ENCODE measurements at places on chromosomes 3 and 15.

- no peak for DNase-seq
Observed at GRCh38 chr3:46737329-46737731, 19.7 kb upstream of the PRSS50 start.

GRCh38 chr3:70789878-70790277 lies 477.4 kb upstream of the MDFIC2 start:
- DNase-seq: no peak

DNA sequence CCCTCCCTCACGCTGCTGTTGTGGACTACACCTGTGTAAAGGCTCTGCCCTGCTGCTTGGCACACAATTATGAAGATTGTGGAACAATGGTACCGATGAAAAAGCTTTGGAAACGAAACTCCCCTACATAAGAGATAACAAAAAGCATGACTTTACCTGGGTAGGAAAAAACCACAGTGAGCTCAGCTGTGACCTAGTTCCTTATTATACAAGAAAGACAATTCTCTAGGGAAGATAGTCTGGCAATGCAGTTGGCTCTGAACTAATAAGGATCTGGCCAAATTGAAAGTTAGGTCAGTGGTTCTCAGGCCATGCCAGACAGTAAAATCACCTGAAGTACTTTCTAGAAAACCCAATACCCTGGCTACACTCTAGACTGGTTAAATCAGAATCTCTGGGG lies 16.1 kb downstream of the CLEC3B start:
- no peak for DNase-seq

- DNase-seq: no peak
Observed at GRCh38 chr15:63998489-63998888, 47.8 kb downstream of the DAPK2 start.

DNA sequence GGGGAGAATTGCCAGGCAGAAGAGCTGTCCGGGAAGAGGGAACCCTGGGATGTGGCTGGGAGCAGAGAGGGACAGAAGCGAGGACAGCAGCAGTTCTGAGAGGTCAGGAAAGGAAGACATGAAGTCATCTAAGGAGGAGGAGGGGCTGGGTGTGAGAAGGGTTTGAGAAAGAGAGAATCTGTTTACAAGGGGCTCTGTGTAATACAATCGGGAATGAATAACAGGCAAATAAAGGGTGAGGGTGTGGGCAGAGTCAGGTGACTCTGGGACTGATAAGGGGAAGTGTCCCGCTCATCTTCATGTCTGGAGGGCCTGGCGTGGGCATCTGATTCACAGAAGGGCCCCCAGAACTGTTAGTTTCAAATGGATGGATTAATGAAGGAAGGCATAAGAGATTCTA lies 191.3 kb downstream of the XXYLT1 start:
- DNase-seq: no peak

Data from activated T-cell treated with anti-CD3 and anti-CD28 coated beads, Interleukin-2, amount 50 U/mL, for 24 hours (primary cell).